Astrocyte of the spinal cord (primary cell): ENCODE measurements at places on chromosomes 11 and 22.

DNA sequence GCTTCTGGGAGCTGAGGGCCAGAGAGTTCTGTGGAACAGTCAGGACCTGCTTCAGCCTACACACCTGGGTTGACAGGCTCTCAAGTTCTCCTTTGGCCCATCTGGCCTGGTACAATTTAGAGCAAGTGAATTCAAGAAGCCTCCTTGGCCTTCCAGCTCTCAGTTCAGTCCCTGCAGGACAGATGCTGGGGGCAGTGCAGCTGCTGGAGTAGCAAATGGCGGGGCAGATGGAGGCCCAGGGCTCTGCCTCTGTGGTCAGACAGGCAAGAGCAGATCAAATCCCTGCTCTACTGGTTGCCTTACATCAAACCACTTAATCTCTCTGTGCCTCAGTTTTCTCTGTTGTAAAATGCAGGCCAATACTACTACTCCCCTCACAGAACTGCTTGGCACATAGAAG lies 8.7 kb upstream of the KCNK7 start:
- no peak for DNase-seq

DNA sequence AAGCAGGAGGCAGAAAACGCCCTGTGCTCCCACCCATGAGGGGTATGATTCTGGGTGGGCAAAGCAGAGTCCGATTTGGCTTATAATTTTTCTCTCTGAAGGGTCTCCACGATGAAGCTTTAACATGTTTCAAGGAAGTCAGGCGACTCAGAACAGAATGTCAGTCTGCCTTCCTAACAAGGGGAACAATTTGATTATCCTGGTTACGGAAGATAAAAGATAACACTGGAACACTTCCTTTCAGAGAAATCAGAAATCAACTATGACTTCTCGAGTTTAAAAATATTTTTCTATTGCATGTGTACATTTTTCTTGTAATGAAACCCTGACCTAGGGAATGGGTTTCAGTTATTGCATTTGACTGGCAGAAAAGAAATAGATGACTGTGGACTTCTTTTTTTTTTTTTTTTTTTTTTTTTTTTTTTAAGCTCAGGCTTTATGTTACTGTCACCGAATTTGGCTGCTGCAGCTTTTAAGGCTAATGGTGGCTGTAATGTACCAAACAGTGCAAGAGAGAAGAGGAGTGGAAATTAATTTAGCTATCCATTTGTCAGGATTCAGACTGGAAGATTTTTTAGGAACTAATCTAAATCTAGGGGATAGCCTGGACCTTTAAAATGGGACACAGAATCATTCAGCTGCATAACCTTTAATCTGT lies 297.7 kb downstream of the CADM1 start:
- DNase-seq, result no peak

DNA sequence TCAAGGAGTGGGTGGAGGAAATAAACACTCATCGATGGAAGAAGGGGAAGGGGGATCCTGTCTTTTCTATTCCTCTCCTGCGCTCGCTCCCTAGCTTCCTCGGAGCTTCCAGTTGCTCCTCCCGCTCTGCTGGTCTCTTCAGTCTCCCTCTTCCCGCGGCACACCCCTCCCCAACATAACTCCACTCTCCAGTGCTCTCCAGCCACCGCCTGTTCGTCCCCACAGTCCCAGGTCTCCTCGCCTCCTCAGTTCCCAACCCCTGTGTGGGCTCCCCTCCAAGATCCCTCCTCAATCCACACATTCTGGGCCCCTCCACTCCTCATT lies 438 bp downstream of the ZW10 start:
- no peak for DNase-seq

DNA sequence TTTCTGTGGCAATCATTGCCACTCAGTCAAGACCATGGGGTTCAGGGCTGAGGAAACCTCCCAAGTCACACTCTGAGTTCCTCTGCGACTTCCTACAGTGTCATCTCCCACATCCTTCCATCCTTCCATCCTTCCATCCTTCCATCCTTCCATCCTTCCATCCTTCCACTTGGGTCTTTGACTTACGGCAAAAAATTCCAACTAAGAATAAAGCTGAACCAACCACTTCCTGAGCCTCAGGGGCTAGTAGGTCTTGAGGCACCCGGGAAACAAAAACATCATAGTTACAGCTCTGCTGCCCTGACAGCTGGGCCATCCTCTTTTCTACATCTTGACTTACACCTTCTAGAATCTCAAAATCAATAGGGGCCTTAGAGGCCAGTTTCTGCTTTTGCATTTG lies 32.1 kb downstream of the EHF start:
- no peak for DNase-seq

DNA sequence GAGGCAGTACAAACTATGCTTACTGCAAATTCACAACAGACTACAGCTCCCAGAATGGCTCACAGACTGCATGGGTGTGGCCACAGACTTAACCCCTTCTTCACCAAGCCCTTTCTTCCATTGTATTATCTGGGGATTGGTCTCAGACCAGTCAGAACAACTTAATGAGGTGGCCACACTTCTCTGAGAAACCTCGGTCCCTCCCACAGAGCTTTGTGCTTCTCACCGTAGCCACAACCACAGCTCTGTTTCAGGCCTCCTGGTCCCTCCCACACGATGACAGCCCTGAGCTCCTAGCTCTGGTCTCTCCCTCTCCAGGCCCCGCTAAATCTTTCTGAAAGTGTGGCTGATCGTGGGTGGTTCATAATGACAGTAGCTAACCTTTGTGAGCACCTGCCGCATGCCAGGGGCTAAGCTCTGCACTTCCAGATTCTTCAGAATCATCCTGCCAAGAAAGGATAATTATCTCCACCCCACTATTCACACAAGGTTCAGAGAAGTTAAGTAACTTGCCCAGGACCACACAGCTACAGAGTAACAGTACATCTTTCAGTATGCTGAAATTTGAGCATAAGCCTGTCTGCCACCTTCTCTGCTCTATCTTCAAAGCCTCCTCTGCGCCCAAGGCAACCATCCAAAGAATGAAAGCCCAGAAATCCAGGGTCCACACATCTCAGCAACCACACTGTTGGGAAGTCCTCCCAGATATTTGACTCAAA lies 5.4 kb downstream of the PDE2A start:
- no peak for DNase-seq

GRCh38 chr11:95821640-95822039 lies 31.3 kb downstream of the CEP57 start:
- DNase-seq, result peak; percentile 56
